ENCODE measurements at places on chromosomes 3 and 15. TPM values are rescaled to one million over a fixed set of nuclear protein-coding genes. Genes with fewer than 3 reads are reported as not detected.

GRCh38 chr15:63836579-63836978, 2.8 kb upstream of the HERC1 start:
- H3K27ac ChIP-seq = no peak overlapping the region
- H3K36me3 ChIP-seq = no peaks in the 10 kb centered on the region
- H3K4me3 ChIP-seq = no peak overlapping the region
- no peak for DNase-seq
- 0 out of 2 replicates have a peak, but pooled peaks cover 2% of the 10 kb centered on the region for H3K27me3 ChIP-seq
- H3K4me1 ChIP-seq = peaks cover 2% of the 10 kb centered on the region

- H3K4me3 ChIP-seq = no peak overlapping the region
- no peak overlapping the region for H3K27ac ChIP-seq
- no peak for DNase-seq
- H3K36me3 ChIP-seq = no peaks in the 10 kb centered on the region
- no peaks in the 10 kb centered on the region for H3K4me1 ChIP-seq
Observed at GRCh38 chr3:183591881-183592521, 36.5 kb upstream of the KLHL6 start.

GRCh38 chr15:77228828-77229227, 157.9 kb upstream of the TSPAN3 start:
- no peak overlapping the region for H3K27ac ChIP-seq
- peaks cover 2% of the 10 kb centered on the region for H3K36me3 ChIP-seq
- H3K27me3 ChIP-seq = no peaks in the 10 kb centered on the region
- H3K4me1 ChIP-seq = peaks cover 8% of the 10 kb centered on the region

GRCh38 chr3:39434574-39434973, 28.1 kb downstream of the RPSA start:
- H3K27me3 ChIP-seq = no peaks in the 10 kb centered on the region
- peaks cover 5% of the 10 kb centered on the region for H3K4me1 ChIP-seq
- no peak overlapping the region for H3K27ac ChIP-seq
- DNase-seq = peak; percentile 27
- no peaks in the 10 kb centered on the region for H3K36me3 ChIP-seq

DNA sequence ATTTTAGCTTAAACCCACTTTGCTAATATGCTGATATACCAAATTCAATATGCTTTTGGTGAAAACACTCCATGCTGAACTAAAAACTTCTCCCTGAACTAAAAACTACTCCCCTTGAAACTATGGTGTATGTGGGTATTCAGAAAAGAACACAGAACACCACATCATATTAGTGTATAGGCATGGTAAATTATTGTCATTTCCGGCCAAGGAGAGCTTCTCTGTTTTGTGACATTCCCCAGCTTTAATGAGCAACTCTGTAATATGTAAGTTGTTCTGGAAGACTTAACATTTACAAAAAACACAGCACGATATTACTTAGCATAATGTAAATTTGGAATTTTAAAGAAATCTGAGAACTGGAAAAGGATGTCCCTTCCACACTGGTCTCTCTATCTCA, 269.9 kb upstream of the WNT5A start:
- H3K4me3 ChIP-seq = no peak overlapping the region
- no peaks in the 10 kb centered on the region for H3K36me3 ChIP-seq
- DNase-seq = no peak
- H3K4me1 ChIP-seq = no peaks in the 10 kb centered on the region
- H3K27ac ChIP-seq = no peak overlapping the region
- H3K27me3 ChIP-seq = peaks cover 17% of the 10 kb centered on the region

GRCh38 chr3:52714335-52715302, 8.7 kb downstream of the SPCS1 start:
- H3K36me3 ChIP-seq = peaks cover 8% of the 10 kb centered on the region
- H3K27ac ChIP-seq = no peak overlapping the region
- no peaks in the 10 kb centered on the region for H3K27me3 ChIP-seq
- H3K4me3 ChIP-seq = no peak overlapping the region
- no peak for DNase-seq
- H3K4me1 ChIP-seq = no peaks in the 10 kb centered on the region

GRCh38 chr15:73328981-73329380, 39.8 kb downstream of the HCN4 start:
- no peak overlapping the region for H3K4me3 ChIP-seq
- H3K27ac ChIP-seq = no peak overlapping the region
- H3K36me3 ChIP-seq = no peaks in the 10 kb centered on the region
- no peaks in the 10 kb centered on the region for H3K4me1 ChIP-seq

DNA sequence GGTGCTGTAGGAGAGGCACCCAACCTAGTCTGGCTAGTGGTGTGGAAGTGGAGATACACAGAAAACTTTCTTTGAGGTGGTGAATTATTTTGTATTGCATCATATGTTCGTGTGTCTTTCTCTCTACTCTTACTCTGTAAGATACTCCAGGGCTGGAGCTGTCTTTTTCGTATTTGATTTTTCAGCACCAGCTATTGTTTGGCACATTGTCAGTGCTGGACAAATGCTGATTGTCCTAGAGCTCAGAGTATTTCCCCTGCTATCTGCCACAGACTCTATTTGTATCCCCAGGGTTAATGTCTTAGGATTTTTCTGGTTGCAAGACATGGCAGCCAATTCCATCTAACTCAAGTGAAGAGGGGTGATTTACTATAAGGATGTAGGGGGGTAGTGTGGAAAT, 110.5 kb downstream of the SAMMSON start:
- H3K36me3 ChIP-seq = no peaks in the 10 kb centered on the region
- no peak overlapping the region for H3K27ac ChIP-seq
- no peaks in the 10 kb centered on the region for H3K27me3 ChIP-seq
- H3K4me3 ChIP-seq = no peak overlapping the region
- H3K4me1 ChIP-seq = no peaks in the 10 kb centered on the region

- H3K27me3 ChIP-seq = no peaks in the 10 kb centered on the region
- H3K27ac ChIP-seq = peak overlapping the region; percentile 70
- peaks cover 41% of the 10 kb centered on the region for H3K36me3 ChIP-seq
Observed at GRCh38 chr15:101276501-101277037, 716 bp downstream of the SELENOS start.

- no peak overlapping the region for H3K4me3 ChIP-seq
- H3K27ac ChIP-seq = no peak overlapping the region
- peak; percentile 52 for DNase-seq
- no peaks in the 10 kb centered on the region for H3K27me3 ChIP-seq
- H3K4me1 ChIP-seq = no peaks in the 10 kb centered on the region
Observed at GRCh38 chr3:146589899-146590508, 15.1 kb downstream of the PLSCR5 start.

DNA sequence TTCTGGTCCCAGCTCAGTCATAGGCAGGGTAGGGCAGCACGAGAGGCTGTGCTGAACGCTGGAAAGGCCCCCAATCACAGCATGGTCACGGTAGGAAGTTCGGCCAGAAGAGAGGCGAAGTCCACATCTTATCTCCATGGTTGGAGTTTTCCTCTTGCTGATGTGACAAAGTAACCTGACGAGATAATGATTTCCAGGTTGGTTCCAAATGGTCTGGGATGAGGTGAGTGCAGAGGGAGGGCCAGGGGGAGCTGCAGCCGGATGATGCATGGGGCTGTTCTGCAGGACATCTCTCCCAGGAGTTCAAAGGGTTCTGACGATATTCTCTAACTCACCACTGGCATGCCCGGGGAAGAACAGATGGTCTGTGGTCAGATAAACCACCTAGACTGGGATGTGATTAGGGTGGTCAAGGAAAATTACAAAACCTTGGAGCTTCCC, 83.2 kb upstream of the WNT5A start:
- no peaks in the 10 kb centered on the region for H3K27me3 ChIP-seq
- no peak overlapping the region for H3K4me3 ChIP-seq
- no peaks in the 10 kb centered on the region for H3K36me3 ChIP-seq
- H3K27ac ChIP-seq = no peak overlapping the region
- H3K4me1 ChIP-seq = peaks cover 5% of the 10 kb centered on the region
- DNase-seq = no peak

DNA sequence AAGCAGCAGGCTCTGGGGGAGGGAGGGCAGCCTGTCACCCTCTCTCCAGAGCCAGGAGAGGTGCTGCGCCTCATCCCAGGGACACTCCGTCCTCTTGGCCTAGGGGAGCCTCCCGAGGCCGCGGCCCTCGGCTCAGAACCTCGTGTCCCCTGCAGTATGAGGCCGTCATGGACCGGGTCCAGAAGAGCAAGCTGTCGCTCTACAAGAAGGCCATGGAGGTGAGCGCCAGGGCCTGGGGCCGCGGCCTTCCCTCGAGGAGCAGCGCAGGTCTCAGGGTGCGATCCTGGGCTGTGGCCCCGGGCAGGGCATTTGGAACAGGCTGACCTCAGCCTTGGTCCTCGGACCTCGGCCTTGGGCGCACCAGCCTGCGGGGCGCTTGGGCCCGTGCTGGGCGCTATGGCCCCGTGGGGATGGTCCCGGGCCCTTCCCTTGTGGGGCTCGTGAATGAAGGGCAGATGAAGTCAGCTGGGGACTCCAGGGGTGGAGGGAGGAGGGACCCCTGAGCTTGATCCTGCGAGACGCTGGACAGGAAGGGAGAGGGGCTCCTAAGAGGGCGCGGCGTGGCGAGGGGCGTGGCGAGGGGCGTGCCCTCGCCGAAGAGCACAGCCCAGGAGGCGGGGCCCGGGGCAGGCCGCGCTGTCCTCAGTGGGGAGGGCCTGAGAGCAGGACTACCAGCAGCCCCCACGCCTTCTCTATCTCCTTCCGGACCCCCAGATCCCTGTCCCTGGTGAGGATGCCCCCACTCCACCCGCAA, 32.9 kb downstream of the PSTPIP1 start:
- H3K4me1 ChIP-seq = no peaks in the 10 kb centered on the region
- no peak for DNase-seq
- no peak overlapping the region for H3K27ac ChIP-seq
- H3K36me3 ChIP-seq = no peaks in the 10 kb centered on the region

- no peak overlapping the region for H3K4me3 ChIP-seq
- H3K27me3 ChIP-seq = no peaks in the 10 kb centered on the region
- H3K36me3 ChIP-seq = no peaks in the 10 kb centered on the region
- no peaks in the 10 kb centered on the region for H3K4me1 ChIP-seq
- no peak for DNase-seq
Observed at GRCh38 chr3:10160925-10161324, 3.8 kb upstream of the IRAK2 start.

GRCh38 chr15:43277901-43278300, 11.2 kb upstream of the TGM5 start:
- no peaks in the 10 kb centered on the region for H3K36me3 ChIP-seq
- H3K27me3 ChIP-seq = peaks cover 67% of the 10 kb centered on the region
- no peak overlapping the region for H3K27ac ChIP-seq
- DNase-seq = no peak
- H3K4me3 ChIP-seq = no peak overlapping the region
- no peaks in the 10 kb centered on the region for H3K4me1 ChIP-seq

- H3K4me1 ChIP-seq = peaks cover 2% of the 10 kb centered on the region
- H3K27me3 ChIP-seq = no peaks in the 10 kb centered on the region
- no peak overlapping the region for H3K27ac ChIP-seq
- DNase-seq = no peak
- H3K4me3 ChIP-seq = no peak overlapping the region
Observed at GRCh38 chr15:100930306-100930848, 11.2 kb downstream of the LRRK1 start.

DNA sequence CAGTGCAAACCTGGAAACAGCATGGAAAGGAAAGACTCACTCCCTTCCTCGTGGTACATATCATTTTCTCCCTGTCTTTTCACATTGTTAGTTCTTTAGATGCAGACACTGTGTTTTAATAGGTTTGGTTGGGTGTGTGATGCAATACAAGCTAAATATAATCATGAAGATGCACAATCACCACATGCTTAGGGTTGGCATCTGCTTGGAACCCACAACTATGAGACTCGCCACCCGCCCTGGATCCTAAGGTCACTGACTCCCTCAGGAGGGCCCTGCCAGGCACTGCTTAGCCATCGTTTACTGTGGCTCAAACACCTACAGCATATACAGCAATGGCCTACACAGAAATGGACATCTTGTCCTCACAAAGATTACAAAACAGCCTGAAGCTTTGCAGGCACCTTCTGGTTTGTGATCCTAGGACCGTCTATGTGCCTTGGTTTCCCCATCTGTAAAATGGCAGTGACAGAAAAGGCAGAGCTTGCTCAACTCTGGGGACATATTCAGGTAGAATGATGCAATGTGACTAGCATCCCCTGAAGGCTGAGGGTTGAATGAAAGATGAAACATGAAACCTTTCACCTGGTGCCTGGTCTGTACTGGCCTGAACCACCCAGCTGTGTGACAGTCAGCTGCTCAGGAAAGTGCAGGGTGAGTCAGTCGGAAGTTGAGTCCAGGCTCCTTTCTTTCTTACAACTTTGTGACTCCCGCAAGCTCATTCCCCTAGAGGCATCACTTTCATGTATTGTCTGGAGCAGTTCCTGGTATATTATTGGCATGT, 123.6 kb upstream of the PFN2 start:
- H3K4me3 ChIP-seq = no peak overlapping the region
- DNase-seq = peak; percentile 71
- H3K27me3 ChIP-seq = no peaks in the 10 kb centered on the region
- H3K36me3 ChIP-seq = no peaks in the 10 kb centered on the region
- H3K4me1 ChIP-seq = peaks cover 21% of the 10 kb centered on the region
- H3K27ac ChIP-seq = no peak overlapping the region

DNA sequence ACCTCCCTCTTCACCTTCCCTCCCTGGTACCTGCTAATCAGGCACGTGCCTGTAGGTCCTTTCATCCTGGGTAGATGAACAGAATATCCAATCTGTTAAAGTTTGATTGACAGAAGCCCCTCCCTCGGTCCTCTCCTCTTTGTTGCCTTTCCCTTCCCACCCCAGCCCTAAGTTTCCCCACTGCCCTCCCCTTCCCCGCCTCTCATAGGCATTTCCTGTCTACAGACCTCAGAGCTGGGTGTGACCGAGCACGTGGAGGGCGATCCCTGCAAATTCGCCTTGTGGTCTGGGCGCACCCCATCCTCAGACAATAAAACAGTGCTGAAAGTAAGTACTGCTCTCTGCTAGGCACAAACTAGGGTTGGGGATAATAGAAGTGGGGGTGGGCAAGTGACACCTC, 239.2 kb upstream of the UMPS start:
- H3K27ac ChIP-seq = no peak overlapping the region
- no peak for DNase-seq
- H3K36me3 ChIP-seq = no peaks in the 10 kb centered on the region
- 0 out of 2 replicates have a peak, but pooled peaks cover 2% of the 10 kb centered on the region for H3K27me3 ChIP-seq
- no peak overlapping the region for H3K4me3 ChIP-seq

Gene KCNAB1
- 0.13 TPM for polyA plus RNA-seq

Gene CIB1
- polyA plus RNA-seq = 102 TPM

Gene LCMT2
- 5.7 TPM for polyA plus RNA-seq

Gene HTR3C
- polyA plus RNA-seq = not detected

Gene EPHB3
- 2.2 TPM for polyA plus RNA-seq

Gene GOLGA8S
- polyA plus RNA-seq = 0.03 TPM

Gene THPO
- not detected for polyA plus RNA-seq

Gene GOLGA8G
- polyA plus RNA-seq = not detected

Gene ARHGEF26
- polyA plus RNA-seq = 2.3 TPM
